Activated naive CD8-positive, alpha-beta T cell treated with anti-CD3 and anti-CD28 coated beads, Interleukin-2, amount 10 ng/mL, durations not matched to agents 7 days and 5 days (primary cell): ENCODE measurements at places on chromosomes 5 and 9.
A peak's percentile ranks its signal among the peaks of the same experiment; 100 is the strongest.

- no peak for DNase-seq
These were observed 123.3 kb downstream of the SUSD1 start for GRCh38 chr9:112051812-112052211.

GRCh38 chr9:13690595-13690994, 411.1 kb upstream of the MPDZ start:
- no peak for DNase-seq

GRCh38 chr5:32022638-32023037, 151.5 kb downstream of the GOLPH3 start:
- DNase-seq, result no peak

GRCh38 chr5:45507178-45507577, 189.0 kb downstream of the HCN1 start:
- no peak for DNase-seq

GRCh38 chr5:141349917-141350619, at the start of gene PCDHGB1:
TSS of gene PCDHGB1 (plus strand) at chr5:141350099. CDS start at chr5:141350261, 162 bp downstream.
- no peak for DNase-seq

DNA sequence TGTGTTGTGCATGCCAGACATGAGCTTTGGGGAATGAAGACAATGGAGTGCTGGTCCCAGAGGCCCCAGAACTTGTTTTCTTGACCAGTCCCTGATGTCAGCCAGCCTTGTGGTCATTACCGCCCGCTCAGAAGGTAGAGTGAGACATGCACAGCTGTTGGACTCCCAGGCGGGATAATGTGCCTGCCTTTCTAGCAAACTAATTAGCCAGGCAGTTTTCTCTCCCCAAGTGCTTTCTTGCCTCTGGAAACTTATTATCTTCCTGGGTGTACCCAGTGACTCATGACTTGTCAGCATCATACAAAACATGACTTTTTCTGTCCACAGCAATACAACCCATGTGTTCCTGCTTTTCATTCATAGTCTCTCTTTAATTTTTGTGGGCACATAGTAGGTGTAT, 131.1 kb downstream of the RMI1 start:
- no peak for DNase-seq

- peak; percentile 80 for DNase-seq
These were observed at the start of gene FAM163B for GRCh38 chr9:133609311-133610098. TSS of gene FAM163B (minus strand) at chr9:133609389. CDS start at chr9:133580223, 29,166 bp downstream.

DNA sequence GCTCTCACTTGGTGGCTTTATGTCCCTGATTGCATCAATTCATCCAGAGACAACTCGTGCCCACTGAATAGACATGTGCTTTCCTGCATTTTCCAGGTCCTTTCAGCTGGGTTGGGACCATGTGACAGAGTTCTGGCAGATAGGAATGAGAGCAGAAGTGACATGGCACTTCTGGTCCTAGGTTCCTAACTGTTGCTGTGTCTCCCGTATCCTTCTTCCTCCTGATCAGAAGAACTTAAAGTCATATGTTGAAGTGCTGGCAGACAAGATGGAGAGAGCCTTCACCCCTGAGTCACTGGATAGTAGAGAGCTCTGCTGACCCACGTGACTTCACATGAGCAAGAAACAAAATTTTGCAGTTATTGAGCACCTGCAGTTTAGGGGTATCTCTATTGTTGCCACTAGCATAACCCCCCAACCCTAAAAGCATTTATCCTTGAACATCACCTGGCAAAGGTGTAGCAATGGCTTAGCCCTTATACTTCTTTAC, 80.0 kb downstream of the NREP start:
- DNase-seq, result no peak

- DNase-seq, result no peak
These were observed 290.8 kb downstream of the GLIS3 start for GRCh38 chr9:4009006-4009511.

GRCh38 chr9:113674436-113674835, 201.7 kb upstream of the ZNF618 start:
- DNase-seq, result no peak

DNA sequence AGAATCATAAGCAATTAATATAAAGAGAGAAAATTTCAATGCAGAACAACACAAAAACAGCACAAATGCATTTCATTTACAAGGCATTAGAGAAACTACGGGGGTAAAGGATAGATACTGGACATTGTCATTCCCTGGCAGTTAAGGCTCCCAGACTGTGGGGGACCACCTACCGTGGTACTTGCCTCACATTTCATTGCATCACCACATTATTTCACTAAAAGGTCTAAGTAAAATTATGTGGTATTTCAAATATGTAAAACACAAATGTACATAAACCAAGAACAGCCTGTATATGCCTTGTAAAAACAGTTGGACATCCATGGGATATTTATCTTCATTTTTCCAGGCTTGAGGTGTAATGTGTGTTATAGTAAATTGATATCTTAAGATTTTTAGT, 571.2 kb upstream of the ZNF462 start:
- no peak for DNase-seq

GRCh38 chr5:150022681-150023080, 22.1 kb downstream of the HMGXB3 start:
- DNase-seq, result no peak

DNA sequence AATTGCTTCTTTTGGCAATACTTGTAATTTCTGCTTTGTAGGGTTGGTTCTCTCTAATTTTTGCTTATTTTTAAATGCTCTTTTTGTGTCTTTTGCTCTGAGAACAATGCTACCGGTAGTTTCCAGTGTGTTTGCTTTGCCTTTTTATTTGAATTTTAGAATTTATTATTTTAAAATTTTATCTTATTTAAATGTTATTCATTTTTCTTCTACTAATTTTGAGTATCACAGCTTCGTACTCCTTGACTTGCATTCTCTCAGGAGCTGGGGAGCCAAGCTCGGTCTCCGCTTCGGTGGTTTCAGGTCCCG, 45.9 kb downstream of the ANXA2R start:
- DNase-seq, result no peak

GRCh38 chr5:9549941-9550340, 4.1 kb upstream of the SEMA5A start:
- DNase-seq, result no peak

DNA sequence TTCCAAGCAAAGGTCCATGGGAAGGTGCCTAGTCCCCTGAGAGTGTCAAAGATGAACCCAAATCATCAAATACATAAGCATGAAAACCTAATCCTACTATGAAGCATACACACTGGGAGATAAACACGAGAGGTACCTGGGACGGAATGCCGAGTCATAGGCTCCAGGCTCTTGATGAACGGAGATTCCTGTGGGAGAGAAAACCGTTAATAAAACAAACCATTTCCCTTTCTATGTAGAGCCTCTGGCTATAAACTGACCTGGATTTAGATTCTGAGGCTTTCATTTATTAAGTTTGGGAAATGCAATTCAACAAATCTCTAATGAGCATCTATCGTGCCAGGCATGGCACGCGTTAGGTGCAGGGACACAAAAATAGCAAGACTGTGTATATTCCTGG, 206.4 kb upstream of the IL12B start:
- no peak for DNase-seq

- no peak for DNase-seq
These were observed 28.8 kb downstream of the ASS1 start for GRCh38 chr9:130473566-130473965.

GRCh38 chr5:94209774-94210355, 408.5 kb downstream of the KIAA0825 start:
- DNase-seq, result no peak

GRCh38 chr9:1414711-1415131, 364.6 kb downstream of the DMRT2 start:
- no peak for DNase-seq

- no peak for DNase-seq
These were observed 145.2 kb downstream of the SLC25A46 start for GRCh38 chr5:110884005-110884404.

DNA sequence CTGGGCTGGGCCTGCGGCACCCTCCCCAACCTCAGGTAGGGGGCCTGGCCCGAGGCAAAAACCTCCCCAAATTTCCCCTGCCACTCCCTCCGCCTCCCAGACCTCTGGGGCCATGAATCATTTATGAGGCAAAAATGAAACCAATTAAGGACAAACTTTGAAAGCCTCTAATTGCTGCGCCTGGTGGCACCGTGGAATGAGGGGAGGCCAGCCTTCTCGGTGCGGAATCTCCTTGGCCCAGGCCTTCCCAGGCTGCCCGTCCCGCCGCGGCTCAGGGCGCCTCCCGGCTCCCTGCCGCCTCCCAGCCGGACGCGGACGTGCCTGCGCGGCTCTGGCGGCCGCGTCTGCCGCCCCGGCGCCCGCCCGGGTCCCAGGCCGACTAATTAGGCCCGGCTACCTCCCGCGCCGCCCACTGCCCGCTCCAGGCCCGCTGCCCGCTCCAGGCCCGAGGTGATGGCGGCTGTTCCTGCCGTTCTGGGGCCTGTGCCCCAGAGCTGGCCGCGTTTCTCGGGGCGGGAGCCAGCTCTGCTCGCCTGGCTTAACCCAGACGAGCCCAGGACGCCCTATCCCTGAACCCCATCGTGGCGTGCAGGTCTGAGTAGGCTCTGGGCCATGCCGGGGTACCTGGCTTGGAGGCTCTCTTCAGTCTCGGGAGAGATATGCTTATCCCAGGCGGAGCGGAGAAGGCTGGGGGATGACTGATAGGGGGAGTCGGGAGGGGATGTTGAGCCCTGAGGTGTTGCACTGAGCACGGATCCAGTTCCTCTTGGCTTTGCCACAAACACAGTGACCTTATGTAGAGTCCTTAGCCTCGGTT, 20.1 kb downstream of the CXXC5 start:
- peak; percentile 68 for DNase-seq

- DNase-seq, result no peak
These were observed 74.8 kb downstream of the GALNT10 start for GRCh38 chr5:154265197-154265773.

DNA sequence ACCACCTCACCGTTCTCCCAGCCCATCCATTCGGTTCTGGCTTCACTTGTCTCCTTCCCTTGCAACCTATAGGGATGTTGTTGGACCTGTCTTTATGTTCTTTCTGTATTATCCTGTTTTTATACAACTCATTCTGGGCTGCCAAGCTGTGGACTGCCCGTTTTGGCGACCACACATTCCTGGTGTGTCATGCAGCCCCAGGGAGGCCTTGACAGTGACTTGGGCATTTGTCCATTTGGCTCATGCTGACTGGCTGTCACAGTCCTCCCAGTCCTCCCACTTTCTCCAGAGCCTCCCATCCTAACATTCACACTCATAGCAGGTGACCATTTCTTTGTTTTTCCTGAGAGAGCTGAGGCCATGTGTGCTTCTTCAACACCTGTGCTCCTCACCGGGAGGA, 136.4 kb downstream of the SLF1 start:
- DNase-seq, result no peak
